ENCODE measurements at places on chromosomes 12 and 14.

GRCh38 chr14:55936691-55937090 lies 181.5 kb upstream of the PELI2 start:
- no peak for DNase-seq

DNA sequence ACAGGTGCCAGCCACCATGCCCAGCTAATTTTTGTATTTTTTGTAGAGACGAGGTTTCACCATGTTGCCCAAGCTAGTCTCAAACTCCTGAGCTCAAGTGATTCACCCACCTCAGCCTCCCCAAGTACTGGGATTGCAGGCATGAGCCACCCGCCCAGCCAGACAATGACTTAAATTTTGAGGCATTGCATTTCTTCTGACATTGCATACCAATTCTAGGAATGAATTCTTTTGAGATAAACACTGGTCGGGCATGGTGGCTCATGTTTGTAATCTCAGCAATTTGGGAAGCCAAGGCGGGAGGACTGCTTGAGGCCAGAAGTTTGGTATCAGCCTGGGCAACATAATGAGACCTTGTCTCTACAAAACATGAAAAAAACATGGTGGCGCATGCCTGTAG lies 2.5 kb upstream of the CELA1 start:
- no peak for DNase-seq

DNA sequence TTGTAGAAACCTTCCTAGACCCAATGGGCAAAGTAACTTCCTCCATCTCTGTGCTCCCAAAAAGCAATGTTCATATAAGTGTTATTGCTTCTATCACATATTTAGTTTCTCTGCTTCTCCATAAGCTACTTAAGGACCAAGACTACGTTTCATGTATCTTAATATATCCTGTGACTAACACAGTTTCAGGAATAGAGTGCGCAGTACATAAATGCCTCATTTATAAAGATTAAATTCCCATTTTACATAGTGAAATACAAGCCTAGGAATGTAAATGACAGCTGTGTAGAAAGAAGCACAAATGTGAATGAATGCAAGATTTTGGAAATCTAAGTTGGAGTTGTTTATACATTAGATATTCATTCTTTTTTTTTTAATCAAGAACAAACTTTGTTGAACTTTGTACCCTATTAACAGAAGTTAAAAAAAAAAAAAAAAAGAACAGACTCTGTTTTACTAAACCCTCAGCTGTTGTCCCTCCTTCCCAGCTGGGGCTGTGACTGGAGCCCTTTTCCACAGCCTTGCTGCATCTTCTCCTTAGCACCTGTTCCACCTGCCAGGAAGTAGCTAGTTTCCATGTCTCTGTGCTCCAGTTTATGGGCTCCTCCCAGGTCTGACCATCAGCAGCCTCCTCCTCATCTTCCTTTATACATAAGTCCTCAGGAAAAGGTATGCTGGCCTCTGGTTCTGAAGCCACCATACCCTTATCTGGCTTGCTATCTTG lies 7.0 kb upstream of the METTL17 start:
- no peak for DNase-seq

DNA sequence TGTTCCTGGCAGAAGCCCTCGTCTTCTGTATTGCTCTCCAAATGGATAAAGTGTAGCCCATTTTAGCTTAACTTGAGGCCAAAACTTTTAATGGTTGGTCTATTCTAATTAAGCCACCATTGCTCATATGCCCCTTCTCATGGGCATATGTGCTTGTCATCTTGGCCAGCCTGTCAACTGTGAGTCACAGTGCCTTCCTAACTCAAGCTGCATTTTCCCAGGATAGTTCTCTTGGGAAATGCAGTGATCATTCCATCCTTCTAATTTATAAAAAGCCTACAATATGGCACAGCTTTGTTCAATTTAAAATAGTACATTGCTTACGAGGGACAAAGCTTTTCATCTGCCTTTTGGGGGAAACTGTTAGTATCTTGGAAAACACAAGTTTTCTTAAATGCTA lies 6.6 kb downstream of the PTHLH start:
- DNase-seq = no peak

DNA sequence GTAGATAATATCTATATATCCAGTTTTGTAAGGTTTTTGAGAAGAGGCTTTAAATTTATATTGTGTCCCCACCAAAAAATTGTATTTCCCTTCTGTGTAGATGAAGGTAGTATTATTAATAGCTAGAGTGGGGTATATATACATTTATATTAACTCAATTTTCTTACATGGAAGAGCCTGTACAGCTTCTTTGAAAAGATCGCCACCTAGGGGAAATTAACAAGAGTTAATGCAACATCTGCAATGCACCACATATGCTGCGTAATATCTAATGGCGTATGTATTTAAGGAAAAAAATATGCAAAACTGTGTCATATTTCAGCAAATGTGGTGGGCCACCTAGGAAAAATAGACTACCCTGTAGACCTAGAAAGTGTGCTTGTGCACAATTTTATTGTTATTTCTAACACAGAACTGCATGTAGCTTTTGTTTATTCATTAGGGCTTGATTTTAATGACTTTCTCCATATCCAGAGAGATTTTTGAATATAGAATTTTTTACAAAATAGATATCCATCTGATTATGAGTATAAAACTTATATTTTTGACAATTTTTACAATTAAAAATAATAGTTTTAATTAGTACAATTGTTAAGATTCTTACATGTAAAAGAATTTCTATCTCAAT lies 14.0 kb downstream of the CCER1 start:
- no peak for DNase-seq

DNA sequence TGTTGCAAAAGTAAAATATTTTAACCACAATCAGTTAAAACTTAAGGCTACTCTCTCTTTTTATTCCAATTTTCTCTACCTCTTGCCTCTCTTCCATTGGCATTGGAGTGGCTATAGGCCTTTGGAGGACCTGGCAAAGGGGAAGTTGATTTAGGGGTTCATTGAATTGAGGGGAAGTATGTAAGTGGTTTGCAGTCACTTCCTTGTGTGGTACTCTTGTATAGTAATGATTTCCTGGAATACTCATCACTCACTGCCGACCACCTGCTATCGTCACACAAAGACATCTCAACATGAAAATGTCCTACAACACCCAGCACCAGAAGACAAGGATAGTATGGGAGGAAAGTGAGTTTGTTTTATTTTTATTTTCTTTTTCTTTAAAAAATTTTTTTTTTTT lies 45.7 kb upstream of the CPM start:
- no peak for DNase-seq

- DNase-seq = peak; percentile 74
Measured at GRCh38 chr14:54364555-54365415, 32.0 kb upstream of the CDKN3 start.

DNA sequence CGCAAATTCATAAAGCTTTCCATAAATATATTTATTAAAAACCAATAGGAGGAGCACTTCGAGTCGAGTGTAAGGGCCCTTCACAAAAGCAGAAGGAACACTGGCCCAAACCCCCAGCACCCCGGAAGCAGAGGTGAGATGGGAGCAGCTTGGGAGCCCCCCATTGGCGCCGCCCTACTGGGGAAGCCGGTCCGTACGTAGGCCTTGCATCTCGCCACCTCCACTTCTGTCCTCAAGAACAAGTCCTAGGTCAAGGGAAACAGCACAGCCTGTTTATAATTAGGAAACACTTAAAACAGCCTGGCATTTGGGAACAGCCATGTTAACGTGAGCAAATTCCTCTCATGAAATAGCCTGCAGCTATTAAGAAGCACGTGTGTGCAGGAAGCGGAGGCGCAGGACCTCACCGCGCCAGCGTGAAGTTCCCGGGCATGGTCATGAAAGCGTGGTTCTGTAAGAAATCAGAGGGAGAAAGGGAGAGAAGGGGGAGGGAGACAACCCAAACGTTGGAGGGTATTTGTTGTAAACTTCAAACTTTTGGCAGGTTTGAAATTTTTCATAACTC lies 7.7 kb downstream of the ANKRD9 start:
- DNase-seq = no peak

DNA sequence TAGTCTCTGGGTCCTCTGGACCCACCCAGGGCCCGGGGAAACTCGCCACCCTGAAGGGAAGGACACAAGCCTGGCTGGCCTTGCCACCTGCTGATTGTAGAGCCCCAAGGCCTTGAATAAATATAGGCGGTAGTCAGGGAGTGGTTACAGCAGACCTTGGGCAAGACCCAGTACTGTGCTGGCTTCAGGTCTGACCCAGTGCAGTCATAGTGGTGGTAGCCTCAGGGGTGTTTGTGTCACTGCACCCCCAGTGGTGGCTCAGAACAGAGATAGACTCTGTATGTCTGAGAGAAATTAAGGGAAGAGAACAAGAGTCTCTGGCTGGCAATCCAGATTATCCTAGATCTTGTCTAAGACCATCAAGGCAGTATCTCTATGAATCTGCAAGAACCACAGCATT lies 63.5 kb downstream of the MAPKAPK5 start:
- DNase-seq = no peak

GRCh38 chr14:59455411-59455810 lies 9.8 kb downstream of the GPR135 start:
- no peak for DNase-seq

DNA sequence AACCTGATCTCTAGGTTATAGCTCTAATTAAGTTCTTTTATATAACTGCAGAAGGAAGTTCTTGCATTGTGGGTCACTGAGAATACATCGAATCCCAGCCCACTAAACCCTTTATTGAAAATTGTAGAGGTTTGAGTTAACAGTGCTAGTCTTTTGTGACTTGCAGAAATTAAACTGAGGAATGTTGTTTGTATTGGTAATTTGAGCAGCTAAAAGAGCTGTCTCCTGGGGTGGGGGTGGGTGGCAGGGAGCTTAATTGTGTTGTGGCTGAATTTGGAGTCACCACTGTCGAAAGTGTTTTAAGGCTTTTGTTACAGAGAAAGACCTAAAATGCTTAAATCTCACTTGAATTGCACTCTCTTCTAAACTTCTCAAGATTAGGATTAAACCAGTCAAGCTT lies 3.2 kb upstream of the COX8C start:
- no peak for DNase-seq

GRCh38 chr14:24316597-24316950 lies 5.3 kb downstream of the LTB4R start:
- no peak for DNase-seq

Data from psoas muscle (tissue), 8 donors.